ENCODE measurements at places on chromosomes 7 and 10. TPM values are rescaled to one million over a fixed set of nuclear protein-coding genes. Genes with fewer than 3 reads are reported as not detected.

DNA sequence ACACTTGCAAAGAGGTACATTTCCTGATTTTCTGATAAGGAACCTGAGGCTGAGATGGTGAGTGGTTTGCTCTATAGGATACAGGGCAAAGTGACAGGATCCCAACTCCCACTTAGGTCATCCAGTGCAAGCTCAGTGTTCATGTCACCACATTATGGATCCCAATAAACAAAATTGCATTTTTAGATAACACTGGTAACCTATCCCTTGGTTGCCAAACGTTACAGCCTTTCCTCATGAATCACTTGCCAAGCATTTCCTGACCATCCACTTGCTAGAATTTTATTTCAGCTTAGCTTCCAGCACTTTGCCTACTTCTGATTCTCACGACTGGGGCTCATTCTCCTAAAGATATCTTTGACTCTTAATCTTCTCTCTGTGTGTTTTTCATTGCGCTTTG, 131.4 kb upstream of the ODAD2 start:
- no peak for DNase-seq

GRCh38 chr7:1300636-1301035, 68.0 kb downstream of the UNCX start:
- no peak for DNase-seq

- DNase-seq = no peak
Observed at GRCh38 chr7:68800316-68800715, 798.0 kb upstream of the AUTS2 start.

GRCh38 chr10:103525901-103526300, 32.4 kb downstream of the NEURL1 start:
- no peak for DNase-seq

- peak; percentile 35 for DNase-seq
Observed at GRCh38 chr10:91191584-91191919, 28.9 kb upstream of the PCGF5 start.

GRCh38 chr10:33520223-33520622, 185.8 kb upstream of the NRP1 start:
- no peak for DNase-seq

GRCh38 chr10:50574305-50574704, 49.5 kb downstream of the SGMS1 start:
- DNase-seq = no peak

The C10orf62 gene
- not detected for total RNA-seq

GRCh38 chr7:22633286-22633953, 93.6 kb upstream of the IL6 start:
- peak; percentile 7 for DNase-seq

- DNase-seq = no peak
Observed at GRCh38 chr10:112135604-112136003, 48.0 kb downstream of the GPAM start.

DNA sequence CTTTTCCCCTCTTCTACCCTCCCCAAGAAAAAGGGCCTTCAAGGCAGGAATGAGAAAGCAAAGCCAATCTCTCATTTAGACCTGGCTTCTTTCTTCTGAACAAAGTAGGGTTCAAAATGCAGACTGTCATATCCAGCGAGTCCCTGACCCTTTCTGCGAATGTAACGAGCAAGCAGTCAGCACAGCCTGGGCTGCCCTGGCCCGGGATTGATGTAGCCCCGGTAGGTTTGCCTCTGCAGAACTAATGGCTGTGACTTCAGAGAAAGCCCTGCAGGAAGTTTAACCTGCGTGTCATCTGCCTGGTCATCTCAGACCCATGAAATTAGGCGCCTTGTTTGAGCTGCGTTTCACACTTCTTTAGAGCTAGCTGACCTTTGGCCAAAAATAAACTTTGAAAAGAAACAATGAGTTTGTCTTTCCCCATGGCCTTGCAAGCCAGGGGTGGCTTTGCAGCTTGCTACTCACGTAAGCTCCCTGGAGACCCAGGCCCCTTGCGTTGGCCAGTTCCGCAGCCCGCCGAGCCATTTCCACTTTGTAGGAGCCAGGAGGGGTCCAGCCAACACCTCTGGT, 36.4 kb downstream of the HABP2 start:
- DNase-seq = no peak

DNA sequence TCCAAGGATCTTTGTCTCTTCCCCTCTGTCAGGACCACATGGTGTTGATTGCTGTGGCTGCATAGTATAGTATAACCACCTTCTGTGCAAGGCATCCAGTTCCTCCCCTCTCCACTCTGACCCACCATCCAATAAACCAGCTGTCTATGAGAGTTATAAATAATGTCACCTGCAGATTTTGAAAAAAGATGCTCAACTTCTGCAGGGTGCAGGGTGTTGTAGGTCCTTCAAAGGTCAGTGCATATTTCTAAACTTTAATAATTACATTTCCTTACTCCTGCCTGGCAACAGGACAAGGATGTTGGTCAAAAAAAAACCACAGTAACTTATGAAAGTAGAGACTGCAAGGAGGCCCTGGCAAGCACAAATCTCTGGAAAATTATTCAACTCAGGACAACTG, 166.2 kb downstream of the PKD1L1 start:
- no peak for DNase-seq

The SEMA4G gene
- total RNA-seq = 1.4 TPM

- no peak for DNase-seq
Observed at GRCh38 chr10:5387169-5387568, 17.5 kb downstream of the TUBAL3 start.

The FAM204A gene
- 60.0 TPM for total RNA-seq

GRCh38 chr10:14648005-14648765, 126.5 kb downstream of the FAM107B start:
- peak; percentile 92 for DNase-seq

DNA sequence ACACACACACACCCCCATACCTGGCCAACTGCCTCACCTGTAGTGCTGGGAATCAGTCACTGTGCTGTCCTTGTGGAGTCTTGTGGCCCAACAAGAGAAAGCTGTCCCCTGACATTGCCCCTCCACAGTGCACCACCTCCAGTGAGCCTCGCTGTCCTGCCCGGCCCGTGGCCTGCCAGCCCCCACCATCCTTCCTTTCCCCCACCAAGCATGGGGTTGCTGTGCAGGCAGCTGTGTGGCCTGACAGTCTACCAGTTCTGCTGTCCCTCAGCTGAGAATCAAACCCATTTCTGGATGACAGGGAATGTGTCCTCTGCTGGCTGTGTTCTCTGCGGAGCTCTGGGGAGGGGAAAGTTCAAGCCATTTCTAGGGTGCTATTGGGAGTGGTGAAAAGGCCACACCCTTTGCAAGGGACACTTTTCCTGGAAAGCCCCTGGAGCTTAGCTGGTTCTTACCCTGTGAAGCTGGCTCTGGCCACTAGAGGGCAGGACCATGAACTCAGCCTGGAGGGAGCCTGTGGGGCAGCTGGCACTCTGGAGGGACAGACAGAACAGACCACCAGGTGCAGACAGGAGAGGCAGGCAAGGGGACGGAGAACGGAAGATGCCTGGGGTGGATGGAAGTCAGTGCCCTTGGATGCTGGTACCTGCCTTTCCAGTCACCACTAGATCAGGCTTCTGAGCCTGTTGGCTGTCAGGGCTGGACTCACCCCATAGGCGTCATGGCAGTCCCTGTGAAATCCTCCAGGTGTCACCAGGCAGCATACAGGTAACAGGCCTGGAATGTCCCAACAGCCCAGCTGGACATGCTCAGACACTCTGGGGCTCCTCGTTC, 10.5 kb upstream of the MTPAP start:
- DNase-seq = peak; percentile 90

DNA sequence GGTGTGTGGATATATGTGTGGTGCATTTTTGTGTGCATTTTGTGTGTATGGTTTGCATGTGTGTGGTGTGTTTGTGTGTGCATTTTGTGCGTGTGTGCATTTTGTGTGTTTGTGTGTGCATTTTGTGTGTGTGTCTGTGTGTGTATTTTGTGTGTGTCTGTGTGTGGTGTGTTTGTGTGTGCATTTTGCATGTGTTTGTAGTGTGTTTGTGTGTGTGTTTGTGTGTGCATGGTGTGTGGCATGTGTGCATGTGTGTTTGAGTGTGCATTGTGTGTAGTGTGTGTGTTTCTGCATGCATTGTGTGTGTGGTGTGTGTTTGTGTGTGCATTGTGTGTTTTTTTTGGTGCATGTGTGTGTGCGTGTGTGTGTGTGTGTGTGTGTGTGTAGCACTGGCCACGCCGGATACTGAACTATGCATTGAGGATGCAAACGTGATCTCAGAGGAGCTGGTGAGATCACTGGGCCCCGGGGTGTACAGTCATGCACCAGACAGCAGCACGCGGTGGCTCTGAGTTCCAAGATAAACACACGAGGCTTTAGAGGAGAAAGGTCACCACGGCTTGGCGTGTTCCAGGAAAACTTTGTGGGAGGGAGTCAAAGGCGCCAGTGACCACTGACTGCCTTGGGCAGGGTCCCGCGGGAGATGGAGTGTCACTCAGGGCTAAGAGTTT, 106.6 kb upstream of the SHH start:
- no peak for DNase-seq

DNA sequence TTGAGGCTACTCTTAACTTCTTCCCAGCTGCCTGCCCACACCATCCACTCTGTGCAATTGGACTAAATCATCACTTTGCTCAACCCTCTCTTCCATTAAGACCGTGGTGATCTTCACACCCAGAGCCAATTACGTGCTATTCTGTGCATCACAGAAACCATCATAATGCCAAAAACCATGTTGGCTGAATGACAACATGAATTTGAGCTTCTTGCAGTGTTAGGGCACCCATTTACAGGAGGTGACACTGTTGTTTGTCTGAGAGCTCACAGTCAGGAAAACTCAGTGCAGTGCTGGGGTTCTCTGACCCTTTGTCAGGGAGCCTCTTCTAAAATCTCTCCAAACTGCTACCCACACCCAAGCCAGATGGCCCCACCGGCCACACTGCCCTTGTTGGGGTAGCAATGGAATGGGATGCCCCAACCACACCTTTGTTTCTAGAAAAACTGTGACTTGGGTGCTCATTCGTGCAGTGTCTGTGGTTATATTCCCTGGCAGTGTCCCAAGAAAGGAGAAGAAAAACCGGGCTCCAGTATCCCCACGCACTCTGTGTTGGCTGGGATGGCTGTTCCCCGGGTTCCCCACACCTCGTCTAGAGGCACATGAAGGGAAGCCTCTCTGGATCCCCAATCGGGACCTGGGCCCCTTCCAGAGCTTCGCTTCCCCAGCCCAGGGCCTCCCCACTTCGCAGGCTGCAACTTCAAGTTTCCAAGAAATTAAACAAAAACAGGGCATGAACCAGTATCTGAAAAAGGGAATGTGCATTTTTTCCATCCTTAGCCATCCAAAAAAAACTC, 2.0 kb upstream of the TNS3 start:
- no peak for DNase-seq

The SH2B2 gene
- total RNA-seq = 2.9 TPM

DNA sequence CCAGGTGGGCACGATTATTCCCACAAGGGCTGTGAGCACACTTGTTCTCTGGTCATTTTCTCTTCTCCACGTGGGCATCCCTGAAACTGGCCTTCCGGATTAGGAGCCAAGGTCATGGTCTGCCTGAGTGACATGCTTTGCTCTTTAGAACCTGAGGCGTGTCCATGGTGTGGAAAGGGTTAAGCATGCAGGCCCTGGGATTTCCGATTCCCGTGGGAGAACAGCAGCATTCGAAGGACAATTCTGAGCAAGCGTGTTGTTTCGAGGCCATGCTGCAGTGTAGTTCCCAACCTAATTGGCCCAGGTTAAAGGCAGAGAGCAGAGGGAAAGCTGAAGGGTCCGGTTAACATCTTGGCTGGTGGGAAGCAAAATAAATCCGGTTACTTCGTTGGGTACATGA, 245.9 kb downstream of the SKAP2 start:
- DNase-seq = no peak

DNA sequence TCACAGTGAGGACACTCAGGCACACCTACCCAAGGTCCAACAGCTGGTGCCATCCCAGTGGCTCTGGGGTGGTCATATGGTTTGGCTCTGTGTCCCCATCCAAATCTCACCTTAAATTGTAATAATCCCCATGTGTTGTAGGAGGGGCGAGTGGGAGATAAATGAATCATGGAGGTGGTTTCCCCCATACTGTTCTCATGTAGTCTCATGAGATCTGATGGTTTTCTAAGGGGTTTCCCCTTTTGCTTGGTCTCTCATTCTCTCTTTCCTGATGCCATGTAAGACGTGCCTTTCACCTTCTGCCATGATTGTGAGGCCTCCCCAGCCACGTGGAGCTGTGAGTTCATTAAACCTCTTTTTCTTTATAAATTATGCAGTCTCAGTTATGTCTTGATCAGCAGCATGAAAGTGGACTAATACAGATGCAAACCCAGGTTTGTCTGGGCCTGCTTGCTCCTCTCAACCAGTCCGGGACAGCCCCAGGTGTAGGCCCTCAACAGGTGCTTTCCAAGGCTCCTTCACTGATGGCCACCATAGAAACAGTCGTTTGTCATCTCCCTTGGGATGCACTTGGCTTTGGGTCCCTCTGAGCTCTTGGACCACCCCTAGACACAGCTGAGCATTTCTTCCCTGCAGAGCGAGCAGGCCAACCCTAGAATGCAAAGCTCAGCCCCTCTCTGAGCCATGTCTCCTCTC, 101.3 kb upstream of the CTBP2 start:
- DNase-seq = no peak

DNA sequence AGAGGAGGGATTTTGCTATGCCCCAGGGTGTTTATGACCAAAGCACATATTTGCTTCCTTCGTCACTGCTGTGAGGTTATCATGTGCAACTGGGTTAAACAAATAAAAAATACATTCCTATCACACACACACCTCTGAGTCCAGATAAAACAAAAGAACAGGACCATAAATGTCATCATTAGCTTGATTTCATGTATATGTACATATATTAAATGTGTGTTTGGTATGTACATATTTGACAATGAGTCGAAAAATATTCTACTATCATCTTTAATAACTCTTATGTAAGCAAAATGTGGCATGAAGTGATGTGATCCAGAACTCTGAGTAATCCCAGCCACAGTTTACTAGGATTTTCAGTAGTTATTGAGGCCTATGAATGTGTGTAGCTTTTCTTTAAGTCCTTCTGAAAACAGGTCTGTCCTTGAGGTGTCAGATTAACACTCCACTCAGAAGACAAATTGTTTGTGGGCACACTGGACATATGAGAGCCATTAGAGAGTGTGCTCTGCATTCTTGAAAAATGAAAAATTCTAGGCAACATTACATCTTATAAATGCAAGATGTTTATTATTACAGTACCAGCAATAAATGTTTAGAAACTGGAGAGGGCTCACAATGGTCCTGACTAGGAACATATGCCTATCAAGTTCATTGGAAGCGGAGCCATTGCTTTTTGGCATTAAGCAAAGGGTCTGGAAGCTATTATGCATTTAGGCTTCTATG, 335.1 kb upstream of the SEMA3A start:
- DNase-seq = no peak

DNA sequence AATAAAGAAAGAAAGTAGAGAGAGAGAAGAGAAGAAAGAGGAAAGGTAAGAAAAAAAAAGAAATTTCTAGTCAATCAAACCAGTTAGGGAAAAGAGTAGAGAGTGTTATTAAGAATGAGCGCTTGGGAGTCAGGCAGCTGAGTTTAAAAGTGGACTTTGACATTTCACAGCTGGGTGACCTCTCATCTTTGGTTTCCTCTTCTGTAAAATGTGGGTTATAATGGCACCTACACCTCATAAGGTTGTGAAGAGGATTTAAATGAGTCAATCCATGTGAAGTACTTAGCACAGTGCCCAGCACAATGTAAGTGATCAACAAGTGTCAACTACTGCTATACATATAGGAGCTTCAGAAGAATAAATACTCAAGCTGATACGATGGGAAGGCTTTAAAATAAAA, 12.2 kb downstream of the HOXA1 start:
- DNase-seq = no peak

The ZPBP gene
- not detected for total RNA-seq

The C10orf53 gene
- total RNA-seq = not detected

Measured in activated CD4-positive, alpha-beta T cell treated with anti-CD3 and anti-CD28 coated beads, Interleukin-2, amount 10 ng/mL, durations not matched to agents 24 days and 14 days (primary cell).